ENCODE measurements at places on chromosomes 2 and 18.

DNA sequence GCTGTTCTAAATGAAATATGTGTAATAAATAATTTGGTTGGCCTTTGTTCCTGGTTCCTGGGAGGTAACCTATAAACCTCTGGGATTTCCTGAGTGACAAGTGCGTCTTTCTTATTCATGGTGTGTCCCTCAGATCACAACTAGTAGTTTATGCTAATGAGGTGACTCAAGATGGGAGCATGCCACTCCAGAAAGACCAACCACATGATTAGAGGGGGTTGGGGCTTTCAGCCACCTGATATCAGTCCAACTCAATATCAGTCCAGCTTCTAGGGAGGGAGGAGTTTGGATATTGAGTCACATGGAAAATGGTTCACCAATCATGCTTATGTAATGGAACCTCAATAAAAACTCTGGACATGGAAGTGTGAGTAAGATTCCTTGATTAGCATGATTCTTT, 96.6 kb downstream of the QPCT start:
- DNase-seq = no peak

DNA sequence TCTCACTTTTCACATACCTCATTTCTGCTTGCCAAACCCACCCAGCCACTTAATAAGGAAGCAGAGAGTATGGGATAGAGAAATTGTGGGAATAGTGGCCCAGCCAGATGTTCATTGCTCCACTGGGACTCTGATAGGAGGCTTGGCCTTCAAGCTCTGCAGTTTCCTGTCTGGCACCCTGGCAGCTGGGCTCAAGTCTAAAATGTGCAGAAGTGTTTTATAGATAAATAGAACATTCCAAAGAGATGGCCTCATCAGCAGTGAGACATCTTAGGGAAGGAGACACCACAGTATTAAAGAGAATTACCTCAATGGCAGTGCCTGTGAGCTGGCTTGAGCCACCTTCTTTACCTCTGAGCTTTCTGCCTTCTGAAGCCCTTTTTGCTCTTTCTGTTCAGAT, 24.7 kb downstream of the COPS7B start:
- no peak for DNase-seq

GRCh38 chr2:142769761-142770160, 107.7 kb upstream of the KYNU start:
- no peak for DNase-seq

DNA sequence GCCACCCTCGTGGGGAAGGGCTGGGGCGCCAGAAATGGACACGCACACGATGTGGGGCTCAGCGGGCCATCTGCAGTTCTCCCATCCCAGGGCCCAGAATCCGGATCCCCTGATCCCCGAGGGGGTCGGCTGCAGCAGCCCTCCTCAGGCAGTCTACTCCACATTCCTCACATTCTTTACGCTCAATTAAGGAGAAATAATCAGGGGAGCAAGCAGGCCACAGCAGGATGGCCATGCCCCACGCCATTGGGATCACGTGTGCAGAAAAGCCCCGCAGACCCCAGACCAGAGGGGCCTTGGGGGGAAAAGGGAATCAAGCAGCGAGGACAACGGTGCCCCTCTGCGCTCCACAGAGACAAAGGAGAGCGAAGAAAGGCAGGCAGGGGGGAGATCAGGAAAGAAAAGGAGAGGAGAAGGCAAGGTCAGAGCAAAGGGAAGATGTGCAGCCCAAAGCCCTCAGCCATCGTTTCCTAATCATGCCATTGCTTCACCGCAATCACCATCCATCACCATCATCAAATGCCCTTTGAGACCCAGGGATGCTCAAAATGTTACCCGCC, 17.5 kb upstream of the PKDCC start:
- DNase-seq = no peak

DNA sequence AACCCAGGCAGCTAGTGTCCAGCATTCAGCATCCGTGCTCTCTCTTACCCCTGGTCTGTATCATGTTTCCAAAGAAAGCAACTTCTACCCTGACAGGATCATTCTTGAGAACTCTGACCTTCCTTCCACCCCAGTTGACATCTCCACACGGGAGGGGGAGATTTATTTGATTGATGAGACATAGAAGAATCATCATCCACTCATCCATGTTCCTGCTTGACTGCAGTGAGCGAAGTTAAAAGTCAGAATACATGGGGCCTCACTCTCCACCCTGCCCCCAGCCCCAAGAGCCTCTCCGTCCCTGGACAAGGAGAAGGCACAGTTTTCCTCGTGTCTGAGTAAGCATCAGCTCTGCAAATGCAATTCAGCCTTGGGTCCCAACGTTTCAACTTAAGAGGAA, 356.0 kb upstream of the TNP1 start:
- DNase-seq = no peak

GRCh38 chr2:18630941-18631340, 41.6 kb upstream of the NT5C1B start:
- no peak for DNase-seq

All from activated effector memory CD4-positive, alpha-beta T cell treated with anti-CD3 and anti-CD28 coated beads, Interleukin-2, amount 50 U/mL, for 16 hours (primary cell).